Stimulated activated CD4-positive, alpha-beta T cell treated with anti-CD3 and anti-CD28 coated beads, Interleukin-1b, Interleukin-23, amount 100 ng/mL, for 24 hours (primary cell): ENCODE measurements at places on chromosomes 2 and 18.

- no peak for DNase-seq
These were observed 62.2 kb downstream of the ALPK2 start for GRCh38 chr18:58566556-58567292.

- no peak for DNase-seq
These were observed 235.2 kb upstream of the LINC00305 start for GRCh38 chr18:64384101-64384500.

DNA sequence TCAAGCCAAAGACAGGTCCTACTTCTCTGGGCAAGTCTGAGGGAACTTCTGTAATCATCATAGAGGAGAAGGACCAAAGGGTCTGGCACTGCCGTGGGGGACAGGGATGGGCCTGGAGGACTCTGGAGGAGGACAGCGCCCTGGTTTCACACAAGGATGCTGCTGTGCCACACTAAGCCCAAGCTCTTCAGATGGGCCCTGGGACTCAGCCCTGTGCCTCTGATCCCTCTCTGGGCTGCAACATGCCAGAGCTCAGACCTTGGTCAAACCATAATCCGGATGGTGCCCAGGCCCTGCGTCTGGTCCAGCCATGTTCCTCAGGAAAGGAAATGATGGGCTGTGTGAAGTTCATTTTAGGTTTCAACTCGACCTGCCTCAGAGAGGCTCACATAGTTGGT lies 222.0 kb upstream of the COPS8 start:
- no peak for DNase-seq

DNA sequence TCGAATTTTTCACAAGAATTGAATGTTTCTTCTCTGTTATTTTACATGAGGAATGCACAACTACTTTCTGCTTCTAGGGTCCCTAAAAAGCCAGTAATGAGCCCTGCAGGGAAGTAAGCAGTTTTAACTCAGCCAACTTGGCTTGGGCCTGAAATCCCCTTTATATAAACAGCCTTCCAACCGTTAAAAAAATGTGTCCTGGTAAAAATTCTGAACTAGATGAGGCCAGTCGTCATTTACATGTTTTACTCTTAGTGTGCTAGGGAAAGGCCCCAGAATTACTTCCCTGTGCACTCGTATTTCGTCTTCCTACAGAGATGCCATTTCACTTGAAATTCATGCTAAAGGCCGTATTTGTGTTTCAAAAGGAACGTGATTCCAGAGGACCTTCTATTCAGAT lies 42.4 kb upstream of the RPE start:
- DNase-seq = no peak

- no peak for DNase-seq
These were observed 100.1 kb downstream of the ZNF516 start for GRCh38 chr18:76394780-76395476.

DNA sequence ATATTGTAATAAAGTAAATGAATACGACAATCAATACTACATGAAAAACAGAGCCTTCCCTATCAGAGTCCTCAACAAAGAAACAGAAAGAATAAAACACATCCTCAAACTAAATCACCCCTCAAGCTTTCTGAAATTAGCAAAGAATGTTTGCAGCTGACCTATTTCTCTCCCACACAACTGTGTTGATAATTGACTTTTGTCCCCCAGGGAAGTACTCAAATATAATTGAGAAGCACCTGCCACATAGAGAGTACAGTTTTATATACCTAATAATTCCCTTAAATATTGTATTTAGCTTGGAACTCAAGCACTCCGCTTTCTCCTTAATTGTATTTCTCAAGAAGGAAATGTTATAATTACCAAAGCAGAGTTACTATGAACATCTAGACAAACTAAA lies 12.6 kb downstream of the CACNB4 start:
- no peak for DNase-seq

DNA sequence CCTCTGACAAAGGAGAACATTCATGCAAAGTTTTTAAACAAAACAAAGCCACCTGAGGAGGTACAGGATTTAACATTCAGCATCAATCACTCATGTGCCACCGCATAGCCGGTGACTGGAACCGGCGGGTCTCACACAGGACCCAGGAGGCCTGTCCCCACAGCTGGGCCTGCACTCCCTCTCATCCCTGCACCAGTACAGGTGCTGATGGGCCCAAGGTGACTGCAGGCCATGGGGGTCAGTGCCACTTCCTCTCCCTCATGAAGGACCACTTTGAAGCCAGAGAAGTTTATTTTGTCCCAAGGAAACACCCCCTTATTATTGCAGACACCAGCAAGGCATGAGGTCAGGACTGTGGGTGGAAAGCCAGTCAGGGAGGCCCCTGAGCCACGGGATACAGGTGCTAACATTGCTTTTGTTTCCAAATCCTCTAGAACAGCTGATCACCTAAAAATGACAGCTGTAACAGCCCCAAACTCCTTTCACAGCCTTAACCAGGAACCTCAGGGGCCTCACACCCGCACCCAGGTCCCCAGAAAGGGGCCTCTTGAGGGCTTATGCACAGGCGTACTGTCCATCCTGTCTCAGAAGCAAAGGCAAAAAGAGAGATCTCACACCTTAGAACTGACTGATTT lies 14.0 kb downstream of the PARD6G start:
- no peak for DNase-seq

DNA sequence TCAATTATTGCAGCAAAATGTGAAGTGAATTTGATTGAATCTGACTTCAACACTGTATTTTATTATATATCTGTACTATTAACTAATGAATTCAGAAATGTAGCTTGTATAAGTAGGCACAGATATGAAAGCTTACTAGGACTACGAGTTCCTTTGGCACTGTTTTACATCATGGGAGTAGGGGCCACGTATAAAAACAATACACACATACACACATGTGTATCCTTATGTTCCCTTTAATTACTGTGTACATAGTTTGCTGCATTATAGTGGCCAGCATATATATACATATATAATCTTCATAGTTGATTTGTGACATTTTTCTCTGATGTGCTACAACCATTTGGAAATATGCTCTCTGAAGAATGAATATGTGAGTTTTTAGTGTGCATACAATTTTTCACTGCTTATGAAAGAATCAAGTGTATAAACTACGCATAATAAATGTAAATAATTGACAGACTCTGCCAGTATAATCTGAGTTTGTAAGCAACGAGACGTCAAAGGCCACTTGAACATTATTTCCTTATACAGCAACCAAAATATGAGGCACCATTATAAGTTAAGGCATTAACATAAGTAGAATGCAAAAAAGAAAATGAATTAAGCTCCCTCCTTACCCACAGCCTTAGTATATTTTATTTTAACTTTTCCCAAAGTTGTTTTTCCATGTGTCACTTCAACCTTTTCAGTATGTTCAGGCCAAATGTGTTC lies 98.1 kb upstream of the GALNT5 start:
- DNase-seq = no peak

DNA sequence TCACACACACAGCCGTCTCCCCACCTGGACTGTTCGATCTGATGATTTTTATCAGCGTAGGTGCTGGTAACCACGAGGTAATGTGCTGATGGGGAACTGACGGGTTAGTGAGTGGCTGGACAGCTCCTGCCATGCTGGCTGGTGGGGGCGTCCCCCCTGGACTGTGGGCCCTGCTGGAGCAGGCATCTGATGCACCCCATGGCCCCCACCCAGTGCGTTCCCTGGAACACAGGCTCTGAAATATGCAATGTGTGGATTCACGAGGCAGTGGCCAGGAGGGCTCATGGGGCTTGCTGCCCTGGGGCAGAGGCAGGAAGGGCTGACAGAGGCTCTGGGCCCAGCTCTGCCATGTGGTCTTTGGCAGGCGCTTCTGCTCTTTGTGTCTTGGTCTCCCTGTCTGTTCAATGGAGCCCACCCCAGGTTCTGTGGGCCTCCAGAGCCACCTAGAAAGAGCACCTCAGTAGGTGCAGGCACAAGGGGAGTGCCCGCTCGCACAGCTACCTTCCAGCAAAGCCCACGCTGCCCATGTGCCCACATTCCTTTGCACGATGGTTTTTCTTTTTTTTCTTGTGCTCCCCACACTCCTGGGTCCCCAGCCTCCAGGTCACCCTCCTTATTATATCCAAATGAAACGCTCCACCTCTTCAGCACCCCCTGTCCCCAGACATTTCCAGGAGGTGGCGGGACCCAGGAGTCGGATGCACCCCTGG lies 10.3 kb upstream of the PXDN start:
- no peak for DNase-seq

GRCh38 chr2:200239216-200239615 lies 67.3 kb upstream of the SPATS2L start:
- no peak for DNase-seq

GRCh38 chr2:48248251-48248933 lies 281.6 kb upstream of the STON1 start:
- DNase-seq = no peak

DNA sequence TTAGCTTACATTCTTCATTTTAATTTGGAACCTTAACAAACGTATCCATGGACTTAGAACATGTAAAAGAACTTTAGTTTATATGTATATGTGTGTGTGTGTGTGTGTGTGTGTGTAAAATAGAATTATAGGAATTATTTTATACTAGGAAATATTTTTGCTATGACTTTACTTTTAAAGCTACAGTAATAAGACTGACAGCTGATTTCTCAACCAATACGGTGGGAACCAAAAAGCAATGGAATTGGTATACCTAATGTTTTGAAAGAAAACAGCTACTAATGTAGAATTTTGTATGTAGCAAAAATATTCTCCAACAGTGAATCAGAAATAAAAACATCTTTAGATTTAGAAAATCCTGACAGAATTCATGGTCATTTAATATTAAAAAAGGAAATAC lies 146.5 kb upstream of the ARL4C start:
- no peak for DNase-seq

GRCh38 chr2:71558300-71559051 lies 105.1 kb downstream of the DYSF start:
- DNase-seq = no peak

DNA sequence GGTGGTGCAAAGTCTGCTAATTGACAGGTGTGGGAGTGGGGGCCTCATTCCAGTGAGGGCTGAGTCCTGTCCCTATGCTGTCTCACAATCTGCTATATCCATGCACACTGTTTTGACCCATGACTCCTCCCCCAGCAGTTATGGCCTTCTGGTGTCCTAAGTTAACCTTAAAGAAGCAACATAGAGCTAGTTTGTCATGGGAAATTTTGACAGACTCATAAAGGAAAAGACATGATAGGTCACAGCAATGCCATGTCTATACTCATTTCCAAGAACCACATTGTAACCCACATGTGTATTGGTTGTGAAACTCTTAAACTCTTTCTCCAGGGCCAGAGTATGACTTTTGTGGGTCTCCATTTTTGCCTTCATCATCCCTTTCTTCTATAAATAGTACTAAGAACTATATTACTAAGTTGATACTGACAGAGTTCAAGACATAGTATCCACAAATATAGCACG lies 78.2 kb upstream of the SLC1A4 start:
- no peak for DNase-seq

DNA sequence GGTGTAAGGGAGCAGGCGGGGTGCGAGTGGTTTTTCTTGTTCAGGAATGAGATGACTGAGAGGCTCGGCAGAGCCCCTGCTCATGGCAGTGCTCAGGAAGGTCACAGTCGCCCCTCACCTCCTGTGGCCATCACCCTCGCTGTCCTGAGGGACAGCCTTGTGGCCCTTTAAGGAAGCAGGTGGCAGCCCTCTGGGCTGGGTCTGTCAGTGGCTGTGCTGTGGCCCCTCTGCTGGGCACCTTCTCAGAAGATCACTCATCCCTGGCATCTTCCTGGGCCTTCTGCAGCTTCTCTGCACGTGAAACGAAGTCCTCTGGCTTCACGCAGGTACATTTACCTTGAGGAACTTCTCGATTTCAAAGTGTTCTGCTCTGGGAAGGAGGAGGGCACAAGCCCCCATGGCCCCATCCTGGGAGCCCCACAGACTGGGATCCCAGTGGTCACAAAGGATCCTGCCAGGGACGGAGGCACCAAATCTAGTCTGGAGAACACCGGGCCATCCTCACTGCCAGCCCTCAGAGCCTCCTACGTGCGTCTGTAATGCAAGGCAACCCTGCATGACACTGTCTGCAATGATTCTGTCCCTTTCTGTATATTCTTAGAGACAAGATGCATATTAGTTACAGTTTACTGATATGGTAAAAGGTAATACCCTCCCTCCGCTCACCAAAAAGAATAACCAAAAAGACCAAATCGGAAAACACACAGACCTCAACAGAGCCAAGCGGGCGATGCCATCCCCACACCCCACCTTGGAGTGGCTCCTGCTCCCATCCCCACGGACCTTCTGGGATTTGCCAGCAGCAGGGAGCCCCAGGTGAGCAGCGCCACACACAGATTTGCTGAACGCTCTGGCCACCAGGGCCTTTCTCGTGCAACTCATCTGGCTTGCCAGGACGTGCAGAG lies 25.9 kb upstream of the FAHD2A start:
- DNase-seq = no peak

DNA sequence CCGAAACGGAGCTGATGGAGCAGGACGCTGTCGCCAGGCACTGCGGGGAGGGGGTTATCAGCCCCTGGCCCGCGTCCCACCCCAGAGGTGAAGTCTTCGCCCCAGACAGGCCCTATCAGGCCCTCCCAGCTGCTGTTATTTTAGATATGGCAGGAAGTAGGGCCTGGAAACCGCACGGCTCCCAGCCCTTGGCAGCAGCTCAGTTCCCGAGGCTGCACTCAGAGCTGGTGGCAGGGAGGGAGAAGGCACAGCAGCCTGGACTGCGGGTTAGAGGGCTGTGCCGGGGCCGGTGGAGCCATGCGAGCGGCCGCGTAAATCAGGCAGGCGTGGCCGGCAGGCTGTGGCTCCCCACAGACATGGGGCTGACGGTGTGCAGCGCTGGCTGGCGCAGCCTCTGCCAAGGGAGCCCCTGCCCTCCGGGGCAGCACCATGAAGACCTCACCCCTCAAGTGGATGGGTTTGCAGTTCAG lies 111.4 kb downstream of the NFATC1 start:
- DNase-seq = no peak

DNA sequence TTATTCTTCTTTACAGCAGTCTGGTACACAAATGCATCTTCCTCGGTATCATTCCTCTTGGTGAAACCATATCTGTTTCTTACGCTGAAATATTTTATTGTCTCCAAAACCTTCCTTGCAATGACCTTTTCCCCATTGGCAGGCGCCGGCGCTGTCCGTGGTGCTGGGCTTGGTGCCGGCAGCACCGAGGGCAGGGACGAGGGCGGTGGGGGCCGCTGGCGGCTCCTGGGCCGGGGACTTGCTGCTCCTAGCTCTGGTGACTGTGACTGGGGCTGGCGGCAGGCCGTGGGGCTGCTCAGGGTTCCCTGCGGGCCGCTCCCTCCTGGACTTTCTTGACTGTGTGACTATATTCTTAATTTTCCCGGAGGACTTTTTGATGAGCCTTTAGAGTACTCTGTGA lies 72.5 kb downstream of the GPR39 start:
- no peak for DNase-seq

DNA sequence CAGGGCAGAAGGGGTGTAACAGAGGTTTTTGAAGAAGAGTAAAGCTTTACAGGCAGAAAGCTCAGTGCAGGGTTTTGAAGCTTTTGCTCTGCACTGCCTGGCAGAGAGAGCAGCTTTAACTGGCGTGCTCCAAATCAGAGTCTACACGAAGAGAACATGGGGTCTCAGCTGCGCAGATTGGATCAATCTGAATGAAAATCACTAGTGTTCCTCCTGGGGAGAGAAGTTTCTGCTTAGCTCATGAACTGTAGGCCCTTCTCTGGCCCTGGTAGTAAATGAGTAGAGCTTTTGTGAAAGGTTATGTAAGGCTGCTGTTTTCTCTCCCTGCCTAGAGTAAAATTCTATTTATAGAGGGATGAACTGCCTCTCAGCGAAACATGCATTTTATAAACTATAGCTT lies 13.6 kb downstream of the DCC start:
- DNase-seq = no peak
